ENCODE measurements at places on chromosomes 7 and 10.

DNA sequence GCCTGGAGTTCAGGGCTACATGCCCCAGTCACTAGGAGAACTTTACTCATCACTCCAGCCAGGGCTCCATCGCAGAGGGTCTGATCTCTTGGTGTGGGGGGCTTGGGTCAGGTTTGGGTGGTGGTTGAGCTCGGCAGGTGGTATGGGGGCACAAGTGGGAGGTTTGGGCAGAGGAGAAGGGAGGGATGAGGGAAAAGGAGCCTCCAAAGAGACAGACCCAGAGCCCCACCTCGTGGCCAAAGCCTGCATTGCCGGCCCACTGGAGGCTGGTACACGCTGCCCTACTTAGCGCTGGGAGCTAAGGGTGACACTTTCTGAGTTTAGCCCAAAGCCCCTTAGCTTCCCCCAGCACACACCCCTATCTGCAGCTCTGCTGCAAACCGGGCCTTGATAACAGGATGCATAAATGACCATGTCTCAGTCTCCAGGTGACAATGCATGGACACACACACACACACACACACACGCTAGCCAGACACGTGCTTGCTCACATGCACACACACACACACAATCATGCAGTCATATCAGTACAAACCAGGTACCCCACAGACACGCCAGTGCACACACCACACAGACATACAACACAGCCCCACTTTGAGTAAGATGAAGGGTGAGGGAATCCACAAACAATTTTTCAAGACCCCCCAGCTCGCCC, 14.7 kb downstream of the LZTS2 start:
- DNase-seq: peak; percentile 78

- peak; percentile 40 for DNase-seq
Observed at GRCh38 chr10:98041352-98042043, 11.1 kb upstream of the CRTAC1 start.

- DNase-seq: no peak
Observed at GRCh38 chr10:51369903-51370302, 295.6 kb downstream of the PRKG1 start.

DNA sequence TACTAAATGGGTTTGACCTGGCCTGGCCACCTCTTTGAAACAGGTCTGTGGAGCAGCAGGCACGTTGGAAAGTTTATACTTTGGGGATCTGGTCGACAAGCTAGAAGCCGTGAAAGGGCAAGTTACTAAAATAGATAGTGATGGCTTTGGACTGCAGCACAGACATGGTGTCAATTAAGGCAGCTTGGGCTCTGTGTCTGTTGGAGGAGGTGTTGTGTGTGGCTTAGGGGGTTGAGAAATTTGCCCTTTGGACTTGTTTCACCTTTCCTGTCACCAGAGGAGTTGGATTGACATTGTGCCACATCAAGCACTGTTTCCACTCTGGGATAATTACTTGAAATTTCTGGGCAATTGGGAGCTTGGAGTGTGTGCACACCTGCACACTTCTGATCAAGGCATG, 251.8 kb upstream of the MKI67 start:
- no peak for DNase-seq

- DNase-seq: no peak
Observed at GRCh38 chr10:78764436-78764835, 304.3 kb upstream of the ZMIZ1 start.

GRCh38 chr7:2196381-2197378, 36.1 kb downstream of the MAD1L1 start:
- DNase-seq: no peak

- DNase-seq: no peak
Observed at GRCh38 chr7:131154380-131154779, 173.3 kb upstream of the MKLN1 start.

GRCh38 chr10:123784646-123785045, 107.0 kb downstream of the CPXM2 start:
- DNase-seq: no peak

DNA sequence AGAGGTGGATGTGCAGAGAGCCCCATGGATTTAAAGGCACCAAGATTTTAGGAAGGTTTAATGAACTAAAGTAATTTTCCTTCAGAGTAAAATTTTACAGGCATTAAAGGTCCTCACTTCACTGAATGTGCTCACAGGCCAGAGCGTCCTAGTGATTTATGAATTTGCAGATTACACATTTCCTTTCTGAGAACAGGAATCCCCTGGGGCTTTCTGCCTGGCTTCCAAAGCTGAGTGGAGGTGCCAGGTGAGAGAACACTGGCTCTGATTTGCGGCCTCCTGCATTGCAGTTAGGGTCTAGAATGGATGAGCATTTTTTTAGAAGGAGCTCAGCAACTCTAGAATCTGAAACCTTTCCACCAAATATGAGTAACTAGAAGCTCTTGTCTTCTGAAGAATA, 194.3 kb downstream of the SORCS3 start:
- no peak for DNase-seq

DNA sequence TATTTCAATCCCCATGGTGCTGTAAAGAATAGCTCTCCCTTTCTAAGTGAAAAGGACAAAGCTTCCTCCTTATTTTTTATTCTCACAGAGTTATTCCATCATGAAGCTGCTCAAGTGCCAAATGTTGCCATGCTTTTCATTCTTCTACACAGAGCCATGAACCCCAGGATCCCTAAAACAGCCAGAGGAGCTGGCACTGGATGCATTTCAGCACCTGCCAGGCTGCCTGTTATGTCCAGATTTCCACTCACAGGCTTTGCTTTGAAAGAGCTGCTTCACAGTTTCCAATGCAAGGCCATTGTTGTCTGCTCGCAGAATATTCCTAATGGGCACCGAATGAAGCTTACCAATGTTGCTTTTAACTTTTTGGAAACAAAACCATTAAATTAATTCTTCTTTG, 256.2 kb upstream of the NPSR1 start:
- no peak for DNase-seq

GRCh38 chr7:33832271-33832721, 73.0 kb upstream of the BMPER start:
- DNase-seq: no peak

DNA sequence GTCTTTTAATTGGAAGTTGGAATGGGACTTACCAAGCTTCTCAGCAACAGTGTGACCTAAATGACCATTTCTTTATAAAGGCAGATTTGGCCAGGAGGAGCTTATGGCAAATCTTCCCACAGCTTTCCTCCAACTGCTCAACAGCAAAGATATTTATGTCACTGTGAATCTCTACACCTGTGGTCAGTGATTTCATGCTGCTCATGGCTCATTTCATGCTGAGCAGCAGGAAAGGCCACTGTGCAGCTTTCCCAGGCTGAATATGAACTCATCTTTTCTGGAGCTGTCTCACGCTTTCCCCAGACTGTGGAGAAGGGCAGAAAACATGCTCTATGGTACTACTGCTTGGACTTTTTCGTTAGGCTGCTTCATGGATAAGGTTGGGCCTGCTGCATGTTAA, 29.8 kb downstream of the CALCR start:
- DNase-seq: no peak

GRCh38 chr10:99161165-99161564, 74.5 kb downstream of the HPSE2 start:
- no peak for DNase-seq

- DNase-seq: no peak
Observed at GRCh38 chr10:32227802-32228201, 119.2 kb downstream of the EPC1 start.

GRCh38 chr10:80410578-80411145, 2.3 kb downstream of the PRXL2A start:
- no peak for DNase-seq

DNA sequence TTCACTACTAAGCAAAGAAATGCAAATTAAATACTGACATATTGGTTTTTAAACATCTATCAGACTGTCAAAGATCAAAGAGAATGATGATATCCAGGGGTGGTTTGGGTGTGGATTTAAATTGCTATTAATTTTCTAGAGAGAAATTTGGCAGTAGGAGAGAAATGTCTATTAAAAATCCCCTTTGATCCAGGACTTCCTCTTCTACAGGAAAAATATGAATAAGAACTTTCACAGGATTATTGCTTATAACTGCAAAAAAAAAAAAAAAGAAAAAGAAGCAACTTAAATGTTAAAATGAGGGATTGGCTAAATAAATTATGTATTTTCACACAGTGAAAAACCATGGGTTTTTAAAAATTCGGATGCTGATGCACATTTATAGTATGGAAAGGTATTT, 21.0 kb downstream of the CFAP58 start:
- no peak for DNase-seq

GRCh38 chr10:32207544-32207943, 139.4 kb downstream of the EPC1 start:
- DNase-seq: peak; percentile 61

DNA sequence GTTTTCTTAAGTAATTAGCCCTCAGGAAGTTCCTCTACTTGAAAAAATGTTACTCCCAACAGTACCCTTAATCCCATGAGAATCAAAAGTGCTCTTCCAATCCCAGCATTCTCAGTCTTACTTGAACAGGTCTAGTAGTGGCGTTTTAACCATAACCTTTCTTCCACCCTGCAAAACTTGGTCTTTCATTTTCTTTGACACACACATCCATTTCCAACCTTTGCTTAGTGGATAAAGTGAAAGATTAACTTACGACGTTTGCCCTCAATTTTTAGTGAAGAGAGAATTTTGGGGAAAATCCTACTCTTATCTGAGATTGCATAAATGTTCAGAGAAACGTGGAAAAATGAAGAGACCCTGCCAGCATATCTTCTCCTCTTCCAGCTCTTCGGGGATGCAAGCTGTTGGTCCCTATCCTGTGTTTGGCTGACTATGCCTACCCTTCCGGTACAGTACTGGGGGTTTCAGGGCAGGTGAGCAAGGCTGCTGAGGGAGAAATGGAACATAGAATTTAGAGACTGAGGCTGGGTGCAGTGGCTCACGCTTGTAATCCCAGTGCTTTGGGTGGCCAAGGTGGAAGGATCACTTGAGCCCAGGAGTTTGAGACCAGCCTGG, 18.8 kb downstream of the WBP1L start:
- DNase-seq: no peak
